Stimulated activated CD8-positive, alpha-beta memory T cell treated with anti-CD3 and anti-CD28 coated beads, Interleukin-7, amount 100 ng/mL, for 1 hour (primary cell): ENCODE measurements at places on chromosomes 16 and 17.
A peak's percentile ranks its signal among the peaks of the same experiment; 100 is the strongest.

GRCh38 chr16:79909571-79909970 lies 309.0 kb upstream of the MAF start:
- no peak for DNase-seq

DNA sequence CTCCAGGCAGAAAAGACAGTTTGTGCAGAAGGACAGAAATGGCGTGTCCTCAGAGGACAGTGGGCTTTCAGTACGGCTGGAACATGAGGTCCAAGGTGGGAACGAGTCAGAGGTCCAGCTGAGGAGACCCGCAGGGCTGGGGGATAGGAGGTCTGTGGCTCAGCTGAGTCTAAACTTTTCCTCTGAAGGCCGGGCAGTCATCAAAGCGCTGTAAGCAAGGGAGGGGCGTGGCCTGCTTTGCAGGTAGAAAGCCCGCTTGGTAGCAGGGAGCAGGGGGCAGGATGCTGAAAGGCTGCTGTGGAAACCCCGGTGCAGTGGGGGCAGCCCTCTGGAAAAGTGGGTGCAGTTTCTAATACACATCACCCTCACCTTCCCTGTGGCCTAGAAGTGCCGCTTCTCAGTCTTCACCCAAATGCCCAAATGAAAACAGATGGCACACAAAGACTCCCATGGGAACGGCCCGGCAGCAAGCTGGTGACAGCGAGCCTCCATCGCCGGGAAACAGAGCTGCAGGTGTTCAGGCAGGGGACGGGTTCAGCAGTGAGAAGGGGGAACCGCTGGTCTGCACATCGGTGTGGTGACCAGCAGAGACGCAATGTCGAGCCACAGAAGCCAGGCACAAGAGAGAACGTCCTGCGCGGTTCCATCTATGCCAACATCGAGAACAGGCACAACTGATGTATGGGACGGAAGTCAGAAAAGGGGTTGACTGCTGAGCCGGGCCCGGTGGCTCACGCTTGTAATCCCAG lies 12.2 kb upstream of the OSGIN1 start:
- no peak for DNase-seq

DNA sequence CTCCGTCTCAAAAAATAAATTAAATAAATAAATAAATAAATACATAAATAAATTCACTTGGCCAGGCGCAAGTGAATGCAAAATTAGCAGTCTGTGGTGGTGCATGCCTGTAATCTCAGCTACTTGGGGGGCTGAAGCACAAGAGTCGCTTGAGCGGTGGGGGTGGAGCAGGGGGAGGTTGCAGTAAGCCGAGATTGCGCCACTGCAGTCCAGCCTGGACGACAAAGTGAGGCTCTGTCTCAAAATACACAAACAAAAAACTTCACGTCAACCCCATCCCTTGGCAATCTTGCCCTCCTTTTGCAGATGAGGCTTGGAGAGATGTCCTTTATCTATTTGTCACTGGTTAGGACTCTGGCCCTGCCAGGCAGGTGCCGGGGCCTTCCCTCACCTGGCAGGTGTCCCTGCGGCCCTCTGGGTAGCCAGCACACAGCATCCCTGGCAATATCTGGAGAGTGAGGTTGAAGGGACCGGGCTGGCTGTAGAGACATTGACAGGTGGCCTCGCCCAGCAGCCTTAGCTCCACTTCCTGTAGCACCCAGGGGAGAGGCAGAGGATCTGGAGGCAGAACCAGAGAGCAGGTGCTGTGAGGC lies 4.4 kb downstream of the PRSS36 start:
- no peak for DNase-seq

- no peak for DNase-seq
These were observed 4.6 kb downstream of the TERF2 start for GRCh38 chr16:69381231-69381630.

- no peak for DNase-seq
These were observed 33.2 kb downstream of the GPRC5B start for GRCh38 chr16:19851476-19851875.

- no peak for DNase-seq
These were observed 457.4 kb downstream of the SLC39A11 start for GRCh38 chr17:72635034-72635635.

GRCh38 chr17:2391597-2392251 lies 9.1 kb downstream of the MNT start:
- no peak for DNase-seq

DNA sequence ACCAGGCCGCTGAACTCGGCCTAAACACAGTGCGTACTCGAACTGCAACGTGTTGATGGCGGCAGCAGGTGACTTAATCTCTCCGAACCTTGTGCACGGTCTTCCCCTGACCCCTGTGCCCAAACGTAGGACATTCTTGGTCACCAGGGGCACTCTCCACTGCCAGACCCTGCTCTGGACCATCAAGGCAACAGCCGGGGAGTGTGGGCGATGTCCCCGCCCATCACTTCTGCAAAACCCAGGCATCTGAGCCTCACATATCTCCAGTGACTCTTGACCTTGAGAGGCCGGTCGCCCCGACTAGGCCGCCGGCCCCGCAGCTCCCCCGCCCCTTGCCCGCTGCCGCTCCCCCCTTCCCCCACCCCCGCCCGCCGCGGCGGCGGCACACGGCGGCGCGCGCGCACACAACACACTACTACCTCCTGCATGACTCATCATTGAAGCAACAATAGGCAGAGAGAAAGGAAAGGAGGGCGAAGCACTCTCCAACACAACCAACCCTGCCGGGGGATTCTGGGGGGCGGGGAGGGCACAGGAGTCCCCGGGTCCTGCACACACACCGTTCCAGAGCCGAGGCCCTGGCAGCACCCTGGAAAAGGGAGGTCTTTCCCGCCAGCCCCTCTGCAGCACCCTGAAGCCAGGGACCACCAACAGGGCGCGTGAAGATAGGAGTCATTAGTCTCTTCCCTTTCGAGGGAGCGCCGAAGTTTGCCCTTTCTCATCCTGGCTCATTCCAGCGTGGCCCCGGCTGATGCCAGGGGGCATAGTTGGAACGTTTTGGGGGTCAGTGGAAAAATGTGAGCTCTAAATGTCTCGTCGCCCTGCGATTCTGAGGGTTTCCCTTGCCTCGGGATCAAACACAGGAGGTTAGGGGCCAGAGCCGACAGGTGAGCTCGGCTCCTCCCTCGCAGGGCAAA lies 1.9 kb downstream of the MNT start:
- DNase-seq = peak; percentile 23

DNA sequence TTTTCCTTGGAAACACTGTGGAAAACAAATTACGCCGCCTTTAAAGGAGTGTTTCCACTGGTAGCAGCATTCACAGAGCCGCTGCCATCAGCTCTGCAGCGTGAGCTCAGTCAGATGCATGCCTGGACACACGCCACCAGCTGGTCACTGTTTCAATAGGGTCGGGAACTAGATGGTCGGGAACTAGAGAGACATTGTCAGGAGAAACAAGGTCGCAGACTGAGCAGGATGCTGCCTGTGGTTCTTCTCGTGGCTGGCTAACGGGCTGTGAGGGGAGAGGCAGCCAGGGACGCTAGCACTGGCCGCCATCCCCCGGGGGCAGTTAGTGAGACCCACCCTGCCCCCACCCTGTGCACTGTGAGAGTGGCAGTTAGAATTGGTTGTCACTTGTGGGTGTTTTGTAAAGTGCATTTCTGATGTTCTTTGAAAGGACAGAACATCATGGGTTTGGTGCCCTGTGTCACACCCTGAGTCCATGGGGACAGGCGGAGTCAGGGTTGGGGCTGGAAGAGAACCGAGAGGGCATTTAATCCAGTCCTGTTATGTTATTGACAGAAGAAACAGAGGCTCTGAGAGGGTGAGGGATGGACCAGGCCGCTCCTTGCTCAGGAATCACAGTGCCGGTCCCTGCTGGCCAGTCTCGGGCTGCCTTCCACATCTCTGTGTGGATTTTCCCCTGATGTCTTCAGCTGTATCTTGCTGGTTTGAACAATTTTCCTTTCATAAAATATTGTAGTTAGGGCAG lies 86.3 kb downstream of the SPECC1 start:
- DNase-seq = no peak
